ENCODE measurements at places on chromosomes 3 and 15. TPM values are rescaled to one million over a fixed set of nuclear protein-coding genes. Genes with fewer than 3 reads are reported as not detected.
A peak's percentile ranks its signal among the peaks of the same experiment; 100 is the strongest.

TMEM212 gene
- total RNA-seq = not detected

DNA sequence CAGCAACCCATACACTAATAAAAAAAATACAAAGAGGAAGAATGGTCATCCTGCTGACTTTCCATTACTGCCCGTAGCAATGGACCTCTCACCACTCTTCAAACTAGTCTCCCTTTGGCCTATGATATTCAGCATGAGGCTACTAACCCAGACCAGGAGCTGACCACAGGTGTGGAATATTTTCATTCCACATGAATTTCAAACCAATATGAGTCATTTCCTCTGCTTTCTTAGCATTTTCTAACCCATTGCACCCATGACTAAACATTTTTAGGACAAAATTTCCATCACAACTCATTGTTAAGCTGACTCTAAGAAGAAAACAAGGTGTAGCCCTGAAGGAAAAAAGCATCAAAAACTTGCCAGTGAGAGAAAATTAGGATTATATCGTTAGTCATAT, 34.0 kb upstream of the ZPLD1 start:
- DNase-seq = no peak

GRCh38 chr3:12934431-12934830, 93.1 kb upstream of the RPL32 start:
- DNase-seq = peak; percentile 63

PLA1A gene
- not detected for total RNA-seq

KCNH8 gene
- total RNA-seq = not detected

- DNase-seq = no peak
Observed at GRCh38 chr3:3632449-3632848, 166.8 kb upstream of the LRRN1 start.

SEMA3G gene
- total RNA-seq = not detected

CA12 gene
- 4.8 TPM for total RNA-seq

GRCh38 chr3:73955494-73956070, 330.8 kb upstream of the PDZRN3 start:
- no peak for DNase-seq

MKRN2 gene
- 25.5 TPM for total RNA-seq

- peak; percentile 5 for DNase-seq
Observed at GRCh38 chr3:66598168-66598567, 97.3 kb upstream of the LRIG1 start.

CATSPER2 gene
- 0.52 TPM for total RNA-seq

DNA sequence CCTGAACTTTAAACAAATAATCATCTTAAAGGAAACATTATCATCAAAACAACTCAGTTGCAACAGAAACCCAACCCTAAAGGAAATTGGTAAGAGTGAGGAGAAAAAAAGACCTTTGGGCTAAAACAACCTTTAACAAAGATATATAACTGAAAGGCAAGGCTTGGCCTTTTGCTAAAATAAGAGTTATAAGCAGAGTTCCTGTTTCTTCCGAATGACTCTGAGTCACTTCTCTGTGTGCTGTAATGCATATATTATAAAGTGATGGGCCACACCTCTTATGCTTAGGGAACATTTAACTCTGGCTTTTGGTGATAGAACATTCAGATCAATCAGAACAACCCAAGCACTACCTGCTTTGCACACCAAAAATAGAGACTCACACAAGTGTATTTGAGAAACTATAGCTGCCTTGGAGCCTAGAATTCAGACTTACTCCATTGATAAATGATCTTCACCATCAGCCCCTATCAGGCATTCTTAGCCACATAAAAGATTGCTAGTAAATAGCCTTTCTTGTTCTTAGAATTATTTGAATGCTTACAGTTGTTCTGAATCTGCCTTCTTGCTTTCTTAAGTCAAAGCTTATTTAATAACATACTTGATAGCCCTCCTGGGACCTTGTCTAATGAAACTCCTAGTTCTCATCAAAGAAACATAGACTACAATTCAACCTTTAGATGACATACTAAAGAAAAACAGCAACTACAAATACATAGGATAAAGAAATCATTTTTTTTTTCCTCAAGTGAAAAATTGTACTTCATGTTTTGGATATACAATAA, 294.2 kb upstream of the SEMA6D start:
- DNase-seq = no peak

DNA sequence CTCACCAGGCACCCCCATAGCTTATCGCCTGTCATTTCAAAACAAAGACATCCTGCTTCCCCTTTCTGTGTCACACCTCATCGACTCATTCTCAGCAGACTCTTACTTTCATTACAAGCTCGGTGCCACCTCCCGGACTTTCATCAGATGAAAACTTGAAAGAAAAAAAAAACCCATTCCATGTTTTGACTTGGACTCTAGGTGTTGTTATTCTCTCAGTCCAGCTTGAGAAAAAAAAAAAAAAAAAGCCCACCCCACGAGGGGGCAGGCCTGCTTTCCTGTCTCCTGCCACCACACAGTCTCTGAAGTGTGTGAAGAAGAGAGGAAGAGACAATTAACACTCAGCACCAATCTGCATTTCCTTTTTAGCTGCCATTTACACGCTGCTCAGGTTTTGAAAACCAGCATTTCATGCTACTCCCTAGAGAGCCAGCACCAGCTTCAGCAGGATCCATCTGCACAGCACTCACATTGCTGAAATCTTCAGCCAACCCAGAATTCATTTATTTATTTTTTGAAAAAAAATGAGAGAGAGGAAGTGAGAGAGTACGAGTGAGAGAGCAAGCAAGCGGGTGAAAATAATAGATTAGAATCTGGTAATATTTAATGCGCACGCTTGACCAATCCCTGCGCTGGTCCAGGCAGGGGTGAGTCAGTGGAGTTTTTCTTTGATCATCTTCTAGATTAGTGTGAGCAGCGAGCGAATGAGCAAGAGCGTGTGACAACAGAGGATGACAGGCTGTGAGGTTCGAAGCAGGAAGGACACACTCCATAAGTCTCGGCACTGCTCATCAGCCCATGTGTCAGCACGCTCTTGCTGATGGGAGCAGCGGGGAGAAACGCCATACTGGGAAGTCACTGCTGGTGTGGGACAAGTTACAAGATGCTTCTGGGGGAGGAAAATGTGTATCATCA, 23.5 kb downstream of the ZNF80 start:
- DNase-seq = peak; percentile 70

DNA sequence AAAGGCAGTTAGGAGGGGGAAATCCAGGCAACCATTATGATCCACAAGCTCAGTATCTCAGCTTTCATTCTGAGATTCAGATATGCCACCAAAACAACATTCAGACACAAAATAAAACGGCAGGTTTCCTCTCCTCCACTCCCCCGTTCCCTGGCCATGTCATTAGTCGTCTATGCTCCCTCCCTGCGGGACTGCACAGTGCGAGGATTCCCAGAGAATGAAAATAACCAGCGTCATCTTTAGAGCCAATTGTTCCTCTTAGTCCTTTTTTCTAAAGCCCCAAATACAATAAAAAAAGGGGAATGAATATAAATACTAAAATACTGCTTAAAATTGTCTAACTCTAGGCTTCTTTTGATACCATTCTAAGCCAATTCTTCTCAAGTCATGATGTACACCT, 7.8 kb upstream of the SLCO3A1 start:
- no peak for DNase-seq

GOLGA8J gene
- 0.07 TPM for total RNA-seq

DNA sequence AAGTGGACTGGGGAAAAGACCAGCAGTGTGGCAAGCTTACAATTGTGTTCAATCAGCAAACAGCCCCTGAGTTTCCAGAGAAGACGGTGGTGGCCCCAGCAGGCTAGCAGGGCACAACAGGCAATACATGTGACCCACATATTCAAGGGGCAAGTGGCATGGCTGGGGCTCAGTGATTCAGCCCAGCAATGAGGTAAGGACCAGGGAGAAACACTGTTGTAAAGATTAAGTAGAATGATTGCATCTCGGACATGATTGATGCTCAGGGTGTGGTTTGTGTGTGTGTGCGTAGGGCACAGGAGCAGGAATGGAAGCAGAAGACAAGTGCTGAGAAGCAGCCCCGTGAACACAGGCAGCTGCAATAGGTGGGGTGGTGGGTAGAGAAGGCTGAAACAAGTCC, 37.9 kb downstream of the KLHL6 start:
- no peak for DNase-seq

DNA sequence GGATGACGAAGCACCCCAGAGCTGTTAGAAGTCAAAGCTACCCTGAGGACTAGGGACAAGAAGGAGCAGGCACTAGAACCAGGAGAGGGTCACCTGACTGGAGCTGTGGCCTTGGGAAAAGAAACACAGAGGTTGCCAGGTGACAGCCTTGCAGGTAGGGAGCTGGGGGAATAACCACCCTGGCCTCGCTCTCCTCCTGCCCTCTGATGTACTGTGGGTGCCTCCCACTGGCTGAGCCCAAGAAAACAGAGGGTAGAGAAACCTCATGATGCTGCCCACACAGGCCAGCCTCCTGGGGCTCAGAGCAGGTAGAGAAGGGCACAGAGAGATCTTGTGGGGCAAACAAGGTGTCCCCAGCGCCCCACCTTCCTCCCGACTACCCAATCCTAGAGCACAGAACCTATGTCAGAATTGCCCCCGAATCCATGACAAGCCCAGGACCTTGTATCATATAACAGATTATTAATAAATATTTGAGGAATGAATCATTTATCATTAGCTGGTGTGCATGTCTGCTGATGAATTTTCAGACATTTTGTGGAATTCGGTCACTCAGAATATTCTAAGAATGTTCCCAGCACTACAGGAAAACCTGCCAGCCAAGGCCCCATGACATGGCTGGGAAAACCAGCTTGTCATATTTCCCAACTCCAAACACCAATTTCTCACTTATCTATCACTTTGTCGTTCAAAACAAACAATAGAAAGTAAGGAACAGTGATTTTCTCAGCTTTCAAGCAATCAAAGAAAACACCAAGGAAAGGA, 59.8 kb upstream of the MEX3B start:
- DNase-seq = no peak

TNNC1 gene
- 0.99 TPM for total RNA-seq

GRCh38 chr15:77071305-77072223, 655 bp upstream of the TSPAN3 start:
- no peak for DNase-seq

GRCh38 chr3:146072824-146073223, 88.2 kb downstream of the PLOD2 start:
- no peak for DNase-seq

NANOGP8 gene
- total RNA-seq = not detected

RPLP1 gene
- total RNA-seq = 227 TPM

CLDN18 gene
- total RNA-seq = not detected

Measured in MG63 (cell line).